ENCODE measurements at places on chromosomes 7 and 10.

DNA sequence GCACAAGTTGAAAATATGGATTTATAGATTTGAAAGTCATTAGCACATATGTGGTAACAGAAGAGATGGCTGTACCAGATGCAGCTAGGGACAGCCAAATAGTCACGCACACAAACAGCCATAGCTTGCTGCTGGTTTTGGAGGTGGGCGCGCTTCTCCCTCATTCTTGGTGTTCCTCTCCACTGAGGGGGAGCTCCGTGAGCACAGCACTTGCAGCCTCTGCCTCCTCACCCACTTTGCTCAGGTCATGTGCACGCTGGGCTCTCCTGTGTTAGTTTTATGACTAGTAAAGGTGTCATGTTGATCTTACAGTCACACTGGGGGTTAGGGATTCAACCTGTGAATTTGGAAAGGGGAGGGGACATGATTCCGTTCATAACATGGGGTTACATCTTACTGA lies 8.5 kb upstream of the ZNF786 start:
- no peak for DNase-seq

GRCh38 chr7:45595809-45596664 lies 21.9 kb downstream of the ADCY1 start:
- DNase-seq = no peak

DNA sequence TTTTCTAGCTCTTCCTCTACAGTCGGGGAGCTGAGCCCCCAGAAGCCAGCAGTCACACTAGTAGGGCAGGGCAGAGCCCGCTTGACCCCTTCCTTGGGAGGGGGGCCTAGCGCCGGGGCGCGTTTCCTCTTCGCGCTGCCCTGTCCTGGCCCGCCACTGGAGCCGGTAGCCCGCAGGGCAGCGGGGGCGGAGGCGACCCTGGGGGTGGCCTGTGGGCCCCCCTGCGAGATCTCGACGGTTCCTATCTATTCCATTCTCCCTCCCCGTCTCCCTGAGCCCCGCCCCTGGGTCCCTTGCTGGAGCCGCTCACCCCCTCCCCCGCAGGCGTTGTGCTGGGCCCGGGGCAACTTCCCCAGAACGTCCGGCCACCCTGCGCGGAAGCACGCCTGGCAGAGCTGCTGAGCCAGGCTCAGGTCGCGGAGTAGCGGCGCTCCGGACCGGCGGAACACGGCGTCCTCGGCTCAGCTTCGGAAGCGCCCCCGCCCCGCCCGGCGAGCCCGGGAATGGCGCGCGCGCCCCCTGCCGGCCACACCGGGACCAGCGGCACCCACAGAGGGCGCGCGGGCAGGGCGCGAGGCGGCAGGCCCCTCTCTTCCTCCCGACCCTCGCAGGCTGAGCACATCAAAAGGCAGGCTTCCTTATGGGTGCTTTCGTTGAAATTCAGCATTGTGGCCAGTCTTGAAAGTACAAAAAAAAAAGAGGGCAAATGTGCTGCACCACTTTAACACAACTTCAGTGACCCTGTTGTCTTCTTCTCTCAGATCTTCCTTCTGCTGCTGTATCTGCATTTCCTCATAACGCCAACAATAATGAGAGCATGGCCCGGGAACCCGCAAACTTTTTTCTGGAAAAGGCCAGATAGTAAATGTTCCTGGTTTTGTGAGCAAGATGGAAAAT lies 327.6 kb downstream of the TNS3 start:
- peak; percentile 72 for DNase-seq

GRCh38 chr10:8499312-8499711 lies 444.8 kb downstream of the GATA3 start:
- DNase-seq = no peak

GRCh38 chr10:129114588-129114987 lies 352.5 kb upstream of the MGMT start:
- no peak for DNase-seq

GRCh38 chr7:82021713-82022112 lies 251.9 kb upstream of the HGF start:
- DNase-seq = no peak

DNA sequence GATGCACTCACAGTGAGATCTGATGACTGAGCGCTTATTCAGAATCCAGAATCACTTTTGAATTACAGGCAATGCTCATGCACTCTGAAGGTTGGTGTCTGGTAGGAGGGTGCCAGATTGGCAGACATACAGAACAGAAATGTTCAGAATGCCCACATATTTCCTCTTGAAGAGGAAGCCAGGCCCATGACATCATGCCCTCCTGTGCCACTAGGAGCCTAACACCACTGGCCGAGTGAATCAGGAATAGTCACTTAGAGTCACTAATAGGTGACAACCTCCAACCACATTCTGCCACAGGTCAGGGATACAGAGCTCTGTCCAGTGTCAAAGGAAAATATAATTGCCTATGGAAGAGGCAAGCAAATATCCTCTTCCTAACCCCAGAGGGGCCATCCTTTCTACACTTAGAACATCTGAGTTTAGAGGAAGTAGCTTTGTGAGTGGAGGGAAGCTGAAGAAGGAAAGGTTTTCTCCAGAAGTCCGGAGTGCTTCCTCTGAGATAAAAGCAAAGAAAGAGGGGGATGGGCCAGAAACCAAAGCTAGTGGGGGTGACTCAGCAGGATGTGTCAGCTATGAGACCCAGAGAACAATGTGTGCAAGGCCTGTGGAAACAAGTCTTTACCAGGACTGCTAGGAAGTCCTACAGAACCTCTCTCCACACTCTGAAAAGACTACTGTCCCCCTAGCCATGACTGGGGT lies 838.8 kb downstream of the GRID1 start:
- no peak for DNase-seq

GRCh38 chr10:97974526-97975525 lies 55.6 kb downstream of the CRTAC1 start:
- DNase-seq = peak; percentile 13
